HT1080 (cell line): ENCODE measurements at places on chromosomes 5 and 9.

DNA sequence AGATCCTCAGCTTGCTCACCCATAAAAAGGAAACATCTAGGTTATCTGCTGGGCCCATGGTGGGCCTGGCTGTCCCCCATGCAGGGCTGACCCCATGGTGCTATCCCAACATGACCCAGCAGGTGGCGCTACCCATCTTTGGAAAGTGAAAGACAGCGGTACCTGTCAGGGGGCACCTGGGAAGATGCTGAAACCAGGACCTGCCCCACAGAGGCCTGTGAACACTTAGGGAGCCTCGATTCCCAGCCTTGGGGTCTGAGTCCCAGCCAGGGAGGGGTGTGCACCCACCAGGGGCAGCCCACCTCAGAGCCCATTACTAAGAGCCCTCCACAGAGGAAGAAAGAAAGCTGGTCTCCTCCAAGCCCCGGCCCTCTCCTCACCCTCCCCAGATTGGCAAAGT lies 46.6 kb upstream of the IPPK start:
- peak; percentile 30 for DNase-seq

DNA sequence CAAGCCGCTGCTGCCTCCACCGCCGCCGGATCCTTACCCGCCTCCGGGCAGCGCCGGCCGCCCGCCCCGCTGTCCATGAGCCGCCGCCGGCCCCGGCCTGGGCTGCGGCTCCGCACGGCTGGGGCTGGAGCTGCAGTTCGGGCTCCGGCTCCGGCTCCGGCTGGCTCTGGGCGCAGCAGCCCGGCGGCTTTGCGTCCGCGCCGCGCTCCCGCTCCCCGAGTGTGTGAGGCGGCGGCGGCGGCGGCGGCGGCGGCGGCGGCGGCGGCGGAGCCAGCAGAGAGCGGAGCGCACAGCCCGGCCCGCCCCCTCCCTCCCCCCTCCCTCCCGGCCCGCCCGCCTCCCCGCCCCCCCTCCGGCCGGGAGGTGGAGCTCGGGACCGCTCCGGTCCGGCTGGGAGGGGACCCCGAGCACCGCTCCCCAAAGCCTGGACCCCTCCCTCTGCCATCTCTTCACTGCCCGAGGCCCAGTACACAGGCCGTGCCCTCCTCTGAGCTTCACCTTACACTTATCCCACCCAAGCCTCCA lies at the start of gene PCDH1:
Gene PCDH1, minus strand, starts transcription at position 225 of the 525 bp plus-strand sequence. Its CDS starts 148 bp downstream, at position 77.
- DNase-seq, result no peak

DNA sequence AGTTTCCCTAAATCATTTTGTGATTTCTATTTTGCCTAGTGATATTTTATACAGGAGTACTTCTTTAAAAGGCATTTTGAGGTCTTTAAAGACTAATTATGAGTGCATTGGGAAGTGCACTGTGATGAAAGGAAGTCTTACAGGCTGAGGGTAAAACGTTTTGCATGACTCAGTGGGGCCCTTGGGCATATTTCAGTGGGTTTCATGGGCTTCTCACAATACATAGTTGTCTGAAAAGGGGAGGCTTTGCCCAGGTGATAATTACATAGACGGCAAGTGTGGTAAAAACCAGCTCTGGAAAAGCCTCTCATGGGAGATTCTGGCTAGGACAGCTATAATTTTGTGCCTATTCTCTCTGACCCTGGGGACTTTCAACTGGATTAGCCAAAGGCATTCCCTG lies 387.2 kb downstream of the ARHGEF28 start:
- no peak for DNase-seq

DNA sequence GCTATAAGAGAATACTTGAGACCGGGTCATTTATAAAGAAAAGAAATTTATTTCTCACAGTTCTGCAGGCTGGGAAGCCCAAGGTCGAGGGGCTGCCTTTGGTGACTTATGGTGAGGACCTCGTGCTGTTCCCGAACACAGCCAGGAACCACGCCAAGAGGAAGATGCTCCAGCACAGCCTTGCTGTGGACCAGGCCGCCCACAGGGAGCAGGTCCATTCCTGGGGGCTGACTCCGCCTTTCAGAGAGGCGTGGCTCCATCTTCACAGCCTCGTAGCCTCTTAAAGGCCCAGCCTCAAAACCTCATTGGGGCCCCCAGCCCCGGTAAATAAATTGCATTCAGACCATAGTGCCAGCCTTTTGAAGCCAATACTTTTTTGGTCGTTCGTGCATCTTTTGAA lies 93.5 kb upstream of the CACNA1B start:
- DNase-seq, result no peak

- no peak for DNase-seq
Observed at GRCh38 chr5:14594378-14595074, 12.9 kb downstream of the OTULINL start.

- no peak for DNase-seq
Observed at GRCh38 chr9:136229096-136230065, 16.2 kb downstream of the QSOX2 start.

DNA sequence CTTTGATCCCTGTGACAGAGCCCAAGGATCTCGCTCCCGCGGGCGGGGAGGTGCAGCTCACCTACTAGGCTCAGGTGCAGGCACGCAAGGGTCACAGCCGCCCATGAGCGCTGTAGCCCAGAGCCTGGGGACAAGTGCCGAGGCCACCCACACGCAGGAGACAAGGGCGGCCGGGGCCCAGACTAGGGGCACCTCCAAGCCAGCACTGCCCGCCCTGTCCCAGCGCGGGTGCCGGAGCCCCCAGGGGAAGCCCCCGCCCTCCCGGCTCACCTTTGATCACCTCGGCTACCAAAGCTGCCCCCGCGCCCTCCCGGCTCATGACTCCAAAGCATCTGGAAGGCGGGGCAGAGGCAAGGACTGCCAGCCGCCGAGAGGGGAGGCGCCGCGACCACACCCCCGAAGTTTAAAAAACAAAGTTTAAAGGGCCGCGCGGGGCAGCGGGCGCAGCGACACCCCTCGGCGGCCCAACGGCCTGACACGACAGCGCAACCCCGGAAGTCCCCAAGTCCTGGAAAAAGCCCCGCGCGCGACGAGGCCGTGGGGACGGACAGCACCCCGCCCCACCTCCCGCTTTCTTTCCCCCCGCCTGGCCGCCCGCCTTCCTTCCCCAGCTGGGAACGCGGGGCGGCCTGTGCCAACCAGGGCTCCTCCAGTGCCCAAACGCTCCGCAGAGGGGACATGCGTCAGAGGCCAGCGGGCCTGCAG lies 53.0 kb downstream of the CDC14B start:
- peak; percentile 54 for DNase-seq

- peak; percentile 49 for DNase-seq
Observed at GRCh38 chr9:70639853-70640814, 225.7 kb upstream of the KLF9 start.

DNA sequence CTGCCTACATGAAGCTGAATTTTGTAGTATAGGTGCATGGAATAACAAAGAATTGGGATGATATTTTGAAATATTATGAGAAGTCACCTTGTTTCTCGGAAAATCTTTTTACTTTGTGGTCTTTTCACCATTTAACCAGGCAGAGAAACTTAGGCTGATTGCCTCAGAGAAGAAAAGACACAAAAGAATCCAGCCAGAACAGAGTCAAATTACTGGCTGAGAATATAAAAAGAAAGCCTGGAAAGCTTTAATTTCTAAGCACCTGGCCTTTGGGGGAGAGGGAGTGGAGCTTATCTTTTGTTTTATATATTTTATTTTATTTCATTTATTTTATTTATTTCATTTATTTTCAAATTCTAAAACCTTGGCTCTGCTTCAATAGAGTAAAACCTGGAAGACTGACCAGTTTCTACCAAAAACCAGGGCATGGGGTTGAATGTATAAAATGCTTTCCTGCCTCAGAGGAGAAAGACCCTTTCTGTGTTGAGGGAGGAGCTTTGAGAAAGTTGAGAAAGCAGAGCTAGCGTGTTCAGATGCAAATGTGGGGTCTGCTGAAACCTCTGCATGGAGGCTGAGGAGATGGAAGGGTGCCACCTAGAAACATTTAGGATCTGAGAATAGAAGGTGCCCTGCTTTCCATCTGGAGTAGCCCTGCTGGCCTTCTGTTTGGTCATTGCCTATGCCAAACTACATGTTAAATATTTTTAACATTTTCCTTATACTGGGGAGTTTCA lies 81.6 kb downstream of the NREP start:
- no peak for DNase-seq

DNA sequence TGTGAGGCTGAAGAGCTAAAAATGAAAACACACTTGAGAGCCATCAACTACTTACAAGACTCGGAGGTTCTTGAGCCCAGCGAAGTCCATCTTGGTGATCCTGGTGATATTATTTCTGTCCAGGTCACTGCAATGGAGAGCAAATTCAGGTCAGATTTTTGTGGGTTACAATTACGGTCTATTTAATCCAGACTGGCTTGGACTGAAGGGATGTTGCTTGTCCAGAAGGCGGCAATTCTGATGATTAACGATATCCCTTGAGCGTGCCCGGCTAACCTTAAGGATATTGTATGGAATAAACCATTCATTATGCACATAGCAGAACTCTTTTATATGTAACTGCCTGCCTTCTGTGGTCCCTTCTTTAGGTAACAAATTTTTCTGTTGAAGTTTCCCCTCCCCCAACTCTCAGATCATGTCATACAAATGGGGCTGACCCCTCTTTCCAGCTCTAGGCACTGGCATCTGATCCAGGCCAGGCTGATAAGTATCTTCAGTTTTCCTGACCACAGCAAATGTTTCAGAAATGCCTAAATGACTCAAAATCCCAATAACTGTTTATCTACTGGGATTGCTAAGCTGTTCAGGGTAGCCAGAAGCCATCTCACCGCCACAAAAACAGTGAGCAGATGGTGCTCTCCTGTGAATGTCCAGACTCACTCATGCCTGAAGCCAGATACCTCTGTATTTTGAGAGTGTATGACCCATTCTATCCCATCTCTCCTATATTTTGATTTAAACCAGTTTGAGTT lies 49.4 kb downstream of the SLIT3 start:
- DNase-seq, result no peak

- DNase-seq, result no peak
Observed at GRCh38 chr5:69202497-69202896, 13.1 kb downstream of the CENPH start.

GRCh38 chr9:121725008-121725775 lies 73.8 kb downstream of the DAB2IP start:
- no peak for DNase-seq

DNA sequence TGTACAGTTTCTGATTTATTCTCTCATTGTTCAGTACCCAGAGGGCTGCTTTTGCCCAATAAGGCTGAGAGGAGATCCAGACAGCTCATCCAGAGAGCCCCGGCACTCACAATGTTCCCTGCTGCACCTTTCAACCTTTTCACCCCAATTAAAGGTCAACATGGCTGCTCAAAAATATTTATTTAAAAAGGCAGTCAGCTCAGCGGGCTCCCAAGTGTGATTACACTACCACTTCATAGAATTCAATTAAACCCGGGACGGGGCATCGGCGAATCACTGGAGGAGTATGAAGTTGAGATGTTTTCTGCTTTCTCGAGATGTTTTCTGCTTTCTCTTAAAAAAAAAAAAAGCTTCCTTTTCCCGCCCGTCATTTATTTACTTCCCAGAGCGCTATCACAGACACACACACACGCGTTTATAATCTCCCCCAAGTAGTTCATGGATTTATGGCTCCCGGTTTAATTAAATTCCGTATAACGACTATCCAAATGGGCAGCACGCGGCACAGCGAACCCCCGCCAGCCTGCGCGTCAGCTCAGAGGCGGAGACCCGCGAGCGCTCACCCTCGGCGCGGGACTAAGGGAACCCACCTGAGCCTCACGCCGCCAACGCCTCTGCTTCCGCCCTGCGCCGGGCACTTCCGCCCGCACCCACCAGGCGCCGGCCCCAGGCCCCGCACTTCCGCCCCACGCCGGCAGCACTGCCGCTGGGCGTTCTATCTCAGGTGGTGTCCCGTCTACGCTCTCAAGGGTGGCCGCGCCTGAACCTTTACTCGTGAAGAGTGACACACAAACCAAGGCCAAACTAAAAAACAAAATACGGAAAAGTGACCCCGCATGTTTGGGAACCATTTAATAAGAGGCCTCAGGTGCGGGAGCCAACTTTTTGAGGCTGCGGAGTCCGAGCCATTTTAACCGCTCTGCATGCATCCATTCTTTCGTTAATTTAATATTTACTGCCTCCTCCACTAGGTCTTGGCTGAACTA lies at the start of gene C5orf63:
Gene C5orf63, minus strand, starts transcription at position 642 of the 986 bp plus-strand sequence. CDS start 14,507 bp downstream, outside the sequence.
- no peak for DNase-seq

- DNase-seq, result no peak
Observed at GRCh38 chr5:119059740-119060255, 11.1 kb upstream of the DMXL1 start.

GRCh38 chr5:131022811-131023497 lies 142.1 kb downstream of the HINT1 start:
- no peak for DNase-seq

GRCh38 chr5:153551537-153552079 lies 61.1 kb downstream of the GRIA1 start:
- DNase-seq, result peak; percentile 93

DNA sequence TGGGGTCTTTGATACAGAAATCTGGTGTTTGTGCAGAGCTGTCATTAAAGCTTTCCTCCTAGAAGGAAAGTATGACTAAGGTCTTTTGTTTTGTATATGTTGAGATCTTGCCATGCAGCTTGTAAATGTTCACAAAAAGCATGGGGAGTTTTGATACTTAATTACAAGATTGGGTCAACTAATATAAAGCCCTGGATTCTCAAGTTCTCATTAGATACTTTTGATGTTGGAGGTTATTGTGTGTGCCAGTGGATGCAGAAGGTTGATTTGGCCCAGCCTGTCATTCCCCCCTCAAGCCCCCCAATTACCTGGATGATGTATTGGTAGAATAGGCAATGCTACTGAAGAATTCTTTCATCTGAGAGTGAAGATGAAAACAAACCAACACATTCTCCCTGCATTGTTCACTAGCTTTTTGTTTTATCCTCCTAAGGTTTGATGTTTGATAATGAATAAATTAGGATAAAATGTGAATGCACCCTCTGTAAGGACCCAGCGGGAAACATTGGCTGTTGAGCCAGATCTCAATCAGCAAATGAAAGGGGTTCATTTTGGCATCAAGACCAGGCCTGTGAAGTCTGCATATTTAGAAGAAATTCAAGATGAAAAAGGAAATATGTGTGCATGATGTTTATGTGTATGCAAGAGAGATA lies 61.9 kb upstream of the ADAMTS19 start:
- no peak for DNase-seq

DNA sequence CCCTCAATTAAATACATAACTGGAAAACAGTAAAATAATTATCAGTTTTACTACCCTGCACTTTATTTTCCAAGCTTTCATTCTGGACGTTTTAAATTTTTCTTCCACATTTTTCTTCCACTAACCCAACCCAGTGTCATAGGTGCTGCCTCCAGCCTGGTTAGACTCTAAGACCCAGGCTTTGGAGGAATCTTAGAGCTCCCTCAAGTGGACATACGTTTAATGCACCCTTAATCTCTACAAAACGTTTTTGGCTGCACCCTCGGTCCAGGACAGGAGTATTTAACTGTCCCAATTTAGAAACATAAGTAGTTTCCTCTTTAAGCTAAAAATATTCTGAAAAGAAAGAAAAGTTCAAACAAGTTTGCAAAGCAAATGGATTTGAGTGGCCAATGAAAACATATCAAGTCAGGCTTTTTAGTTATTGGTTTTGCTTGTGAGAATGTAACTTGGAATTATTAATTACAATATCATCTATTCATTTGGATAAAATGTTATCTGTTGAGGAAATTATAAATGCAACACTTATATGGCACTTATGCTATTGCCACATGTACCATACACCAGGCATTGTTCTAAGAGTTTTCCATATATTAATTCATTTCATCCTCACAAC lies 38.9 kb downstream of the CDH6 start:
- peak; percentile 25 for DNase-seq

GRCh38 chr5:135085133-135085935 lies 51.3 kb upstream of the PITX1 start:
- DNase-seq, result peak; percentile 48

- DNase-seq, result peak; percentile 67
Observed at GRCh38 chr5:59133764-59134261, 550.9 kb downstream of the RAB3C start.

GRCh38 chr5:157862183-157862851 lies 3.4 kb upstream of the CLINT1 start:
- DNase-seq, result no peak
